Activated naive CD4-positive, alpha-beta T cell treated with anti-CD3 and anti-CD28 coated beads for 36 hours (primary cell): ENCODE measurements at places on chromosomes 3 and 15. TPM values are rescaled to one million over a fixed set of nuclear protein-coding genes. Genes with fewer than 3 reads are reported as not detected.

Gene LRRC49
- not detected for total RNA-seq

Gene PDCD6IP
- 126 TPM for total RNA-seq

Gene VGLL3
- not detected for total RNA-seq

Gene PLA2G4E
- not detected for total RNA-seq

Gene ANKRD63
- total RNA-seq: not detected

Gene TMCO5A
- not detected for total RNA-seq

Gene CEMIP
- total RNA-seq: not detected
